ENCODE measurements at places on chromosomes 5 and 9.

GRCh38 chr9:6575324-6576034 lies 70.0 kb downstream of the GLDC start:
- DNase-seq = no peak

GRCh38 chr9:111762556-111762955 lies 32.2 kb downstream of the SHOC1 start:
- DNase-seq = no peak

DNA sequence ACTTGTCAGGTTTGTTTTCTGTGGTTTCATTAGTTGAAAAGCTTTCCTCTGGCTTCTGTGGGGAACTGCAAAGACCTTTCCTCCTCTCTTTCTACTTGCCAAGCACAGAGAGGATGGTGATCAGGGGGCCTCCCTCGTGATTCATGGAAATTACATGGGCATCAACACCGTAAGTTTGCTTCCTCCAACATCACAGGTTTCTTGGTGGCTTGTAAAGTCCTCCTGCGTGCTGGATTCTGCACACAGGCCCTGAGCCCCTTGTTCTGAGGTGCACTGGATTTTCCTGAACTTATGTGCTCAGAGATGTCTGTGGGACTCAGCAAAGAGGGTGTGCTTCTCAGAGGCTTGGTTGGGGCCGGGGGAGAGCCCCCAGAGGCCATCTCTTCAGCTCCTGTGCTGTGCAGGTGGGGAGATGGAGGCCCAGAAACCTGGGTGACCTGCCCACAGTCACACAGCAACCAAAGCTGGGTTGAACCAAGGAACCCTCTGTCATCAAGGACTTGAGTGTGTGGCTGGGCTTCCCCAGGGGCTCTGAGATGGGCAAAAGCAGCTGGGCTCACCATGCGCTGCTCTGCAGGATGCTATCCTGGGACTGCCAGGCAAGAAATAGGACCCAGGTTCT lies 36.5 kb downstream of the RGS3 start:
- DNase-seq = no peak

GRCh38 chr9:111483439-111483857 lies 735 bp downstream of the ECPAS start:
- DNase-seq = no peak

DNA sequence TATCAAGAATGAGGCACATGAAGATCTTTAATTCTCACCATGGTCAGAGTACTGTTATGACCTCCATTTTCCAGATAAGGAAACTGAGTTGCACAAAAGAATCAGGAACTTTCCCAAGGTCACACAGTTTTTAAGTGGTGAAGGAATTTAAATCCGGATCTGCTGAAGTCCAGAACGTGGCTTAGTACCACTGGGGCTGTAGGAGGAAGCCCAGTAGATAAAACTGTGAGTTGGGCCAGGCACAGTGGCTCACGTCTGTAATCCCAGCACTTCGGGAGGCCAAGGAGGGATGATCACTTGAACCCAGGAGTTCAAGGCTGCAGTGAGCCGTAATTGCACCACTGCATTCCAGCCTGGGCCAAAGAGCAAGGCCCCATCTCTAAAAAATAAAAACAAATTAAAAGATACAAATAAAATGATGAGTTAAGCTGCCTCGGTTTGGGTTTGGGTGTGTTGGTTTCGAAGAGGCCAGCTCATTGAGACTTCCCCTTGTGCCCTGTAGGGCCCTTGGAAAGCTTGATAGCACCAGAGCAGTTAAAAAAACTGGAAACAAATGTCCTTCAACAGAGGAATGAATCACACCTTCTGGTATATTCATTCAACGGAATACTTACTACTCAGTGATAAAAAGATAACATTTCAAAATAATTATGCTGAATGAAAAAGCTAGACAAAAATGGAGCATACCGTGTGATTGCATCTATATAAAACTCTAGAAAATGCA lies 20.1 kb downstream of the ATOX1 start:
- no peak for DNase-seq

DNA sequence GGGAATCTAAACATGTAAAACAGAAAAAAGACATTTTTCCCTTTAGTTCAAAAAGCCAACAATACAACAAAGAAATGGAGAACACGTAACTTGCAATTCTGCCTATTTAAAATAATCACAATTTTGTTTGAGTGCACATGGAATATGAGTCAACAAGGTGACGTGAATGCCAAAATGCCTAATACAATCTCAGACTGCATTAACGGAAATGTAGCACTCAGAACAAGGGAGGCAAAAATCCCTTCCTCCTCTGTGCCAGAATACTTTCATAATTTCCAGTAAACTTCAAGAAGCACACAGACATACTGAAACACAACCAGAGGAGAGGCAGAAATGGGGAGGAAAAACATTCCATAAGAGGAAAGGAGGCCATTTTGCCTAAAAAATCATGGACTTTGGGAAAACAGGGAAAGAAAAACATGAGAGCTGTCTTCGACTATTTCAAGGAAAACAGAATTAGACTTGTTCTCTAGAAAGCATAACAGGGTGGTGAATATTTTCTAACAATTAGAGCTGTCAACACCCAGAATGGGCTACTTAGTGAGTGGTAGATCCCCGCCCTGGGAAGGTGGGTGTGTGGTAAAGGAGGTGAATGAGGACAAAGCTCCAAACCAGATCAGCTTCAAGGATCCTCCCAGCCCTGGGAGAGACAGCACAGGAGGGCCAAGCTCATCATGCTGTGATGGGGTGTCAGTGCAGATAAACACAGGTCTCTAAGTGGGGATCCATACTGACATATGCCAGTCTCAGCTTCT lies 48.2 kb downstream of the ABCA1 start:
- DNase-seq = no peak
